ENCODE measurements at places on chromosomes 11 and 22. TPM values are rescaled to one million over a fixed set of nuclear protein-coding genes. Genes with fewer than 3 reads are reported as not detected.

DNA sequence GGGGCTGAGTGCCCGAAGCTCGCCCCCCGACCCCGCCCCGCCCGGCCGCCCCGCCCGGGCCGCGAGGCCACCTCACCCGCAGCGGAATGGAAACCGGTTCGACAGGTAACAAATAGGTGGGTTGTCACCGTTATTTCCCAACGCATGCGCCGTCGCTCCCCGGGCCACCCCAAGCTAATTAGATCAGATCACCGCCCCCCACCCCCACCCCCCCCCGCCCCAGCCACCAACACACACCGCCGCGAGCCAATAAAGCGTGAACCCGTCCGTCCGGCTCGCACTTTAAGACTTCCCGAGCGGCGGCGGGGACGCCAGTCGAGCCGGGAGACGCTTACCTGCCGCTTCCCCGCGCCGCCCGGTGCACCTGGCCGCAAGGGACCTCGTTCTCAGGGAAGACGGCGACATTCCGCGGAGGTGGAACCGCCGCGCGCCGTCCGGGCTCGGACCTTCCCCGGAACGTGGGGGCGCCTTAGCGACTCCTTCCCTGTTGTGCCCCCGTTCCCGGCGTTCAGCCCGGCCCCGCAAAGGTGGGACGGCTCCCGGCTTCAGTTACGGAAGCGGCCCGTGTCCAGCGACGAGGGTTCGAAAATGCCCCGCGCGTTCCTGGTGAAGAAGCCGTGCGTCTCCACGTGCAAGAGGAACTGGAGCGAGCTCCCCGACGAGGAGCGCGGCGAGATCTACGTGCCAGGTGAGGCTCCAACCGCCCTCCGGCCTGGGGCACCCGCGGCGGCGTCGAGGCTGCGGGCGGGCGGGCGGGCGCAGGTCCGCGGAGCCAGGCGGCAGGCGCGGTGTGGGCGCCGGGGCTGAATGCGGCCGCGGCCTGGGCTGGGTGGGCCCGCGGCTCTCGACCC, at the start of gene OVOL1:
Gene OVOL1 (plus strand): TSS at position 278 of the 851 bp plus-strand sequence. CDS start 311 bp downstream, at position 589.
- DNase-seq, result no peak
- H3K4me1 ChIP-seq, result peaks cover 12% of the 10 kb centered on the region
- no peak within 1 kb of the TSS for H3K27ac ChIP-seq
- no peaks in the 10 kb centered on the region for H3K36me3 ChIP-seq
- no peak within 1 kb of the TSS for H3K4me3 ChIP-seq
- peaks cover 93% of the 10 kb centered on the region for H3K27me3 ChIP-seq

DNA sequence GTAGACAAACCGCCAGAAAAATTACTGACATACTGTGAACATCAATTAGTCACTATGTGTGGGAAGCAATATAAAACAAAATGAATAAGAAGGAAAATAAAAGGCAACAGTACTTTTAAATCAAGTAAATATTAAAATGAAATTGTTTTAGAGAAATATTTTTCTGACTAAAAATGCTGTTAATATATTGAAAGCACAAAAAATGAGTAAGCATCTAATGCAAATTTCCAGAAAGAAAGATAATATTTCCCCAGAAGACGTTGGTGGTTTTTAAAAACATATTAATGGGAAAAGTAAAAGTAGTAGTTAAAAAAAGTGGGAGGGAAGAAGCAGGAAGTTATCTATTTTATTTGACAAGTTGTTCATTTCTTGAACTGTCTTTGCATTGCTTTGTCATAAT, 16.5 kb downstream of the XKR3 start:
- no peaks in the 10 kb centered on the region for H3K4me1 ChIP-seq
- no peaks in the 10 kb centered on the region for H3K27me3 ChIP-seq
- DNase-seq, result no peak
- no peaks in the 10 kb centered on the region for H3K36me3 ChIP-seq
- no peak overlapping the region for H3K27ac ChIP-seq

OR4A16 gene
- total RNA-seq, result not detected

- peak overlapping the region; percentile 94 for H3K4me3 ChIP-seq
- no peaks in the 10 kb centered on the region for H3K27me3 ChIP-seq
- H3K27ac ChIP-seq, result peak overlapping the region; percentile 97
- H3K4me1 ChIP-seq, result peaks cover 24% of the 10 kb centered on the region
- peak; percentile 74 for DNase-seq
- H3K36me3 ChIP-seq, result peaks cover 8% of the 10 kb centered on the region
These were observed 751 bp downstream of the ARFGAP3 start for GRCh38 chr22:42856179-42856864.

NUP98 gene
- total RNA-seq, result 41.1 TPM

GRCh38 chr22:27135031-27135981, 477.9 kb downstream of the MIAT start:
- peaks cover 44% of the 10 kb centered on the region for H3K4me1 ChIP-seq
- peaks cover 22% of the 10 kb centered on the region for H3K27me3 ChIP-seq
- H3K4me3 ChIP-seq, result no peak overlapping the region
- no peaks in the 10 kb centered on the region for H3K36me3 ChIP-seq

DNA sequence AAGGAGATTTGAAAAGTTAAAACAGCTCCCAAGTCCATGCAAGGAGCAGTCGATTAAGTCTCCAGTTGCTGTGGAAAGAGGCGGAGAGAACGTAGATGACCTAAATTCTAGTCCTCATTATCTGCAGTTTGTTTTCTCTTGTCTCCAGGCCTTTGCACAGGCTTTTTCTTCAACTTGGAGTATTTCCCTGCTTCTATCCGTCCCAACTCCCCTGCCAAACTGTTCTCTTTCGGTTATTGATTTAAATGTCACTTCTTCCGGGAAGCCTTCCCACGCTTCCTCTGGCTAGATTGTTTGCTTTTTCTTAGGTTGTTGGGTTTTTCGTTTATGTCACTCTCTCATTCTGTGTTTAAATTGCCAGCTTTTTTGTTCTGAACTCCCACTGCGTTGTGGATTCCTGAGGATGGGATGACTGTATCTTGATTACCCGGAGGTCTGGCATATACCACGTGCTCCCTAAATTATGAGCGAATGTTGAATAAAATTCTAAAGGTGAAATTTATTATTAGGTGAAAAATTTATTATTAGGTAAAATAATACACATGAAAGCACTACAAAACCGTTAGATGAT, 463 bp downstream of the TMEM126B start:
- no peaks in the 10 kb centered on the region for H3K27me3 ChIP-seq
- peak overlapping the region; percentile 76 for H3K27ac ChIP-seq
- H3K4me1 ChIP-seq, result peaks cover 6% of the 10 kb centered on the region
- H3K4me3 ChIP-seq, result peak overlapping the region; percentile 71

DNA sequence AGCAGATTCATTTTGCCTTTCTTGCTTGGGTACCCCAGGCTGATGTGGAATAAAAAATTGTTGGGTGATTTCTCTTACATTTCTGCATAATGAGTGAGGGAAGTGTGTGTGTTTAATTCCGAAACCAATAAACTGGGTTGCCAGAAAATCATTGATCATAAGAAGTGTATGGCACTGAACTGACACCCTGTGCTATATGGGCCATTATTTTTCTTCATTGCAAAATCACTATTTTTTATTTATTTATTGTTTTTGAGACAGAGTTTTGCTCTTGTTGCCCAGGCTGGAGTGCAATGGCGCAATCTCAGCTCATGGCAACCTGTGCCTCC, 14.6 kb upstream of the HIKESHI start:
- DNase-seq, result no peak
- H3K36me3 ChIP-seq, result peaks cover 9% of the 10 kb centered on the region
- no peaks in the 10 kb centered on the region for H3K4me1 ChIP-seq
- no peak overlapping the region for H3K27ac ChIP-seq
- no peak overlapping the region for H3K4me3 ChIP-seq

TMEM45B gene
- 0.04 TPM for total RNA-seq

CCDC157 gene
- total RNA-seq, result 0.89 TPM

- no peak overlapping the region for H3K27ac ChIP-seq
- H3K27me3 ChIP-seq, result no peaks in the 10 kb centered on the region
- no peak overlapping the region for H3K4me3 ChIP-seq
- peaks cover 68% of the 10 kb centered on the region for H3K36me3 ChIP-seq
These were observed 46.5 kb downstream of the FBLN1 start for GRCh38 chr22:45548991-45549761.

GRCh38 chr11:36452961-36453360, 57.1 kb downstream of the TRAF6 start:
- H3K27ac ChIP-seq, result no peak overlapping the region
- H3K36me3 ChIP-seq, result peaks cover 13% of the 10 kb centered on the region
- peaks cover 53% of the 10 kb centered on the region for H3K4me1 ChIP-seq

PNPLA5 gene
- total RNA-seq, result not detected

ABTB2 gene
- total RNA-seq, result 3.5 TPM

GRCh38 chr22:37999640-38000272, 15.4 kb upstream of the SOX10 start:
- peaks cover 49% of the 10 kb centered on the region for H3K4me1 ChIP-seq
- H3K4me3 ChIP-seq, result no peak overlapping the region
- H3K36me3 ChIP-seq, result no peaks in the 10 kb centered on the region

GRCh38 chr11:20854215-20854955, 185.0 kb downstream of the NELL1 start:
- H3K4me3 ChIP-seq, result no peak overlapping the region
- no peak overlapping the region for H3K27ac ChIP-seq
- H3K27me3 ChIP-seq, result no peaks in the 10 kb centered on the region
- no peaks in the 10 kb centered on the region for H3K36me3 ChIP-seq
- no peaks in the 10 kb centered on the region for H3K4me1 ChIP-seq

BEST1 gene
- 1.6 TPM for total RNA-seq

DNA sequence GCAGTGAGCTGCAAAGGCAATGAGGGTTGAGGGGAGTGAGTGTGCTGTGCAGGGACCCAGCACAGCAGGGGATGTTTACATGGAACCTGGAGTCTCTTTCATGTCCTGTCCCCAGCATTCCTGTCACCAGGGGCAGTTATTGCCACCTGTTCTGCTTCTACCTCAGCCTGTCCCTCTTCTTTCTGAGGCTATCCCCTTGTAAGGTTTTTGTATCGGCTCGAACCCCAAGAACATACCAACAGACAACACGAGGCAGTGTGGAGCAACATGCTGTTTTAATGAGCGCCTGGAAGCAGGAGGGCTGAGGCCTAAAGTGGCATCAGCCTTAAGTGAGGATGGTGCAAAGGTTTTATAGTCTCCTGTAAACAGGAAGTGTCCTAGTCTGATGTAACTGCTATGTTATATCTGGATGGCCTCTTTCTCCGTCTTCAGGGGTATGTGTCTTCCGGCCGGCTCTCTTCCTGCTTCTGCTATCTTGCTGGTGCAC, 3.9 kb downstream of the SCGB2A2 start:
- H3K4me3 ChIP-seq, result no peak overlapping the region
- DNase-seq, result no peak
- H3K4me1 ChIP-seq, result no peaks in the 10 kb centered on the region

LRRC4C gene
- 2.3 TPM for total RNA-seq

DNA sequence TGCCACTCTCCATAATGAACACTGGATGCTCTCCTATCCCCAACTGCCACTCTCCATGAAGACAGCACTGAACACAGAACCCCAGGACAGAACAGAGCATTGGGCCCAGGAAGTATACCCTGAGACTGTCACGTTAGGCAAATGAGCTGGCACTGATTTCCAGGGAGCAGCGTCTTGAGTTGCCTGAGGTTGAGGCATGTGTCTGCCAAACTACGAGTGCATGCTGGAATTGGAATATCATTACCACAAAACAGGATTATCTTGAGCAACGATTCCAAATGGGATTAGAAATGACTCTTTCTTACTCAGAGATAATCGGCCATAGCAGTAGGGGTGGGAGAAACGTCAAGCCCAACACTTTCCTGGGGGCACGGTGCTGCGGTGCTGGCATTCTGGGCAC, 39.9 kb downstream of the CLPB start:
- no peaks in the 10 kb centered on the region for H3K36me3 ChIP-seq
- no peak overlapping the region for H3K27ac ChIP-seq
- H3K27me3 ChIP-seq, result no peaks in the 10 kb centered on the region
- DNase-seq, result no peak

- H3K36me3 ChIP-seq, result no peaks in the 10 kb centered on the region
- H3K27me3 ChIP-seq, result peaks cover 9% of the 10 kb centered on the region
- H3K4me1 ChIP-seq, result no peaks in the 10 kb centered on the region
- H3K4me3 ChIP-seq, result no peak overlapping the region
These were observed 10.8 kb downstream of the SLC22A12 start for GRCh38 chr11:64601605-64602465.

DNA sequence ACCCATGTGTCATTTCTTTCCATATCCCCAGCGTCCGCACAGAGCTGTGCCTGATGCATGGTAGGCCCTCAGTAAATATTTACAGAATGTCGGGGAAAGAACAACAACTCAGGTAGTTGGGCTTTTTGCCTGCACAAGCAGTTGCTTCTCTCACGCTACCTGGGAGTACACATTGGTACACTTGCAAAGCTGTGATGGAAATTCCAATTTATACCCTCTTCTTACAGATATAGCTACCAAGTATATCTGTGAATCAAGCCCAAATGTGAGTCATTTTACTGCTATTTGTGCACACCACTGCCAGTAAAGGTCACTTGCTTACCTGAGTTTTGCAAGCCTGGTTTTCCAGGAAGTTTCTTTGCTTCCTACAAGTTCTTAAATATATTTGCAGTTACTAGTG, 333.0 kb upstream of the NARS2 start:
- peaks cover 3% of the 10 kb centered on the region for H3K27me3 ChIP-seq
- H3K36me3 ChIP-seq, result no peaks in the 10 kb centered on the region
- H3K4me3 ChIP-seq, result no peak overlapping the region
- no peak for DNase-seq

OR6A2 gene
- total RNA-seq, result 0.04 TPM

OR8D1 gene
- total RNA-seq, result not detected

ASPHD2 gene
- 1.2 TPM for total RNA-seq

POTEH gene
- not detected for total RNA-seq

APOL1 gene
- total RNA-seq, result 2.3 TPM

GRCh38 chr11:78931891-78932290, 357.2 kb upstream of the NARS2 start:
- no peaks in the 10 kb centered on the region for H3K4me1 ChIP-seq
- H3K36me3 ChIP-seq, result no peaks in the 10 kb centered on the region
- H3K4me3 ChIP-seq, result no peak overlapping the region
- no peak for DNase-seq
- H3K27ac ChIP-seq, result no peak overlapping the region

DNA sequence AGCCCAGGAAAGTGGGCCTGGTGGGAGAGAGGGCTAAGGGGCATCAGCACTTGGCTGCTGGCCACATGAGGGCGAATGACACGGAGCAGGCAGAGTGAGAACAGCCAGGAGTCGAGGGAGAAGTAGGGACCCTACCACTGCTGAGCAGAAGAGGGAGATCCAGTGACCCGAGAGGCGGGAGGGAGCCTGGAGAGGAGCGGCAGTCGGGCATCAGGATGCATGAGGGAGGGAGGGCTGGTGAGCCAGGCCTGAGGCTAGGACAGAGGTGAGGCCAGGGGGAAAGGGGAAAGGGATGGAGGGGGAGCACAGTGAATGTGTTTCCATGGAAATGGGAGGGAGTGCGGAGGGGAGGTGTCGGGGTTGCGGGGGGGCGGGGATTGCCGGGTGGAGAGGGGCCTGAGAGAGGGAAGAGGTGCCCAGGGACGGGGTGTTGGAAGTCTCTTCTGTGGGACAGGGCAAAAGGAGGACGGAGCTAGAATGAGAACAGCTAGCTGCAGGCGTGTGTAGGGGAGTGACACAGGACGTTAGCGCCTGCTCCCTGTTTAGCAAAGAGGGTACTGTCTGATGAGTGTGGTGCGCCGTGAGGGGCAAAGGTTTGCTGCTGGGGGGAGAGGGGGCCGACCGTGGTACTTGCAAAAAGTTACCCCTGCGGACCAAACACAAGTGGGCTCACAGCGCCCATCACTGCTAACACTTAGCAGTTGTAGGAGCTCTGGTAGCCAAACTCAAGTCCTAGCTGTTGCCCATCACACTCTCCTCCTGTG, 37.1 kb upstream of the WNT11 start:
- H3K4me1 ChIP-seq, result peaks cover 38% of the 10 kb centered on the region
- H3K27me3 ChIP-seq, result no peaks in the 10 kb centered on the region
- DNase-seq, result no peak
- H3K27ac ChIP-seq, result no peak overlapping the region

GRCh38 chr11:23539556-23539955, 679.3 kb upstream of the CCDC179 start:
- no peaks in the 10 kb centered on the region for H3K4me1 ChIP-seq
- no peak overlapping the region for H3K4me3 ChIP-seq
- H3K27ac ChIP-seq, result no peak overlapping the region

GRCh38 chr11:71112454-71112853, 139.9 kb downstream of the SHANK2 start:
- no peak overlapping the region for H3K4me3 ChIP-seq
- no peak for DNase-seq
- H3K27me3 ChIP-seq, result peaks cover 28% of the 10 kb centered on the region
- H3K36me3 ChIP-seq, result no peaks in the 10 kb centered on the region

KRTAP5-8 gene
- total RNA-seq, result not detected

Measured in muscle of leg (tissue), 16 donors.